Hematopoietic multipotent progenitor cell (in vitro differentiated cells): ENCODE measurements at places on chromosomes 12 and 14.

- DNase-seq = no peak
Measured at GRCh38 chr12:132771126-132771838, 9.7 kb upstream of the ANKLE2 start.

DNA sequence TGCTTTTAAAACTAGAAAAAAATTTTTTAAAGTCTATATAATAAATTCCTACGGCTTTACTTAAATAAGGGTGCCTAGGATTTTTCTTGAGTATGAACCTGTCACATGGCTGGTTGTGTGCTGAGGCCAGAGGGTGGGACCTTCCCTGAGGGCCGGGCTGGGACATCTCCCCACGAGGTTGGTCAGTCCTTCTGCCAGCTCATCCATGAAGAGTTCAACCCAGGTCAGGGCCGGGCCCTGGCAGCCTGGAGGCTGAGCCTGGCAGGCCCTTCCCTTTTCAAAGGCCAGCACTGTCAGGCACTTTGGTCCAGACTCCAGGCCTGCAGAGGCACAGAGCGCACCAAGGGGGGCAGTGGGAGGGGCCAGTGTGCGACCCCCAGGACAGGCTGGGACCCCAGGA lies 31.7 kb downstream of the TNFAIP2 start:
- no peak for DNase-seq

GRCh38 chr14:104286086-104286485 lies 147.7 kb downstream of the KIF26A start:
- DNase-seq = no peak

- DNase-seq = no peak
Measured at GRCh38 chr14:101124815-101125214, 221.3 kb upstream of the RTL1 start.

DNA sequence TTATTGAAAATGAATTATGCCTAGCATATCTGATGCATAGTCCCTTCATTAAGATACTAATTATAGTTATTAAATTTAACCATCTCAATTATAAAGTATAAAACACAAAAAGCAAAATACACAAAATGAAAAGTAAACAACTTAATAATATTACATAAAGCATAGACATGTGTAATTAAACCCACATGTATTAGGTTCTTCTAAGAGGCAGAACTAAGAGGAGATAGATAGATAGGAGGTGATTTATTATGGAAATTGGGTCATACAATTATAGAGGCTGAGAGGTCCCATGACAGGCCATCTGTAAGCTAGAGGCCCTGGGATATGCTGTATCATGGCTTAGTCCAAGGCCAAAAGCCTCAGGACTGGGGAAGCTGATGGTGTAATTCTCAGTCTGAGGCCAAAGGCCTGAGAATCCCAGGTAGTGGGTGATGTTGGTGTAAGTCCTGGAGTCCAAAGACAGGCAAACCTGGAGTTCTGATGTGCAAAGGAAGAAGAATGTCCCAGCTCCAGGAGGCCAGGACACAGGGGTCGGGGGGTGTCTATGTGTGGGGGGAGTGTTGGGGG lies 953.3 kb downstream of the TRHDE start:
- DNase-seq = no peak

- DNase-seq = no peak
Measured at GRCh38 chr14:105272623-105273022, 24.3 kb downstream of the BTBD6 start.
